ENCODE measurements at places on chromosomes 3 and 15. TPM values are rescaled to one million over a fixed set of nuclear protein-coding genes. Genes with fewer than 3 reads are reported as not detected.

GRCh38 chr3:139521816-139522215, 17.7 kb downstream of the RBP1 start:
- H3K36me3 ChIP-seq = no peaks in the 10 kb centered on the region
- H3K27ac ChIP-seq = peak overlapping the region; percentile 34
- DNase-seq = no peak

GRCh38 chr3:94036909-94037507, 8.6 kb upstream of the STX19 start:
- no peak overlapping the region for H3K4me3 ChIP-seq
- no peaks in the 10 kb centered on the region for H3K27me3 ChIP-seq
- no peaks in the 10 kb centered on the region for H3K4me1 ChIP-seq
- DNase-seq = peak; percentile 46

DNA sequence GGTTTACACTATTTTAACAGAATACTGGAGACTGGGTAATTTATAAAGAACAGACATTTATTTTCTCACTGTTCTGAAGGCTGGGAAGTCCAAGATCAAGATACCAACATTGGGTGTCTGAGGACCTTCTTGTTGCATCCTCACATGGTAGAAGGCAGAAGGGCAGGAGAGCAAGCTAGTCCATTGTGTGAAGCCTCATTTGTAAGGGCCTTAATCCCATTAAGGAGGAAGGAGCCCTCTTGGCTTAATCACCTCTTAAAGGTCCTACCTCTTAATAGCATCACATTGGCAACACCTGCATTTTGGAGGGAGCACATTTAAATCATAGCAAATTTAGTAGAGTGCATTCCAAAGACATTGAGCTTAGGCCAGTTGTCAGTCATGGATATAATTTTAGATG, 26.2 kb downstream of the UBE2Q2 start:
- no peak for DNase-seq
- no peaks in the 10 kb centered on the region for H3K4me1 ChIP-seq
- H3K4me3 ChIP-seq = no peak overlapping the region
- H3K27me3 ChIP-seq = no peaks in the 10 kb centered on the region
- H3K36me3 ChIP-seq = peaks cover 61% of the 10 kb centered on the region
- H3K27ac ChIP-seq = no peak overlapping the region

DNA sequence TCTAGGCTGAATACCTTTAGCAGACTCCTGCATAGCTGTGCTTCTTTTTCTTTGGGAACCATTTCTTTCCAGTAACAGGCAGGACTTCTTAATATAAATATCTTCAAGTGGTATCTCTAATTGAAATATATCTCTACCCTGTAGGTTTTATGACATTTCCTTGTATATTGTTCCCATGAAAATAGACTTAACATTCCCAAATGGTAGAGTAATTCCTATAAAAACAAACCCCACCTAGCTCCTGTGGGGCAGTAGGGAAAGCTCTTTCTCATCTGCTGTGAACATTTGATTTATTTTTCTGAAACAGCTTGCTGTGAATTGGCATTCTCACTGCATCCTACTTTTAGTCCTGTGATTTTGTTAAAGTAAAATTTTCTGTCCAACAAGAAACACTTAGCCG, 20.8 kb downstream of the SELENOT start:
- H3K27me3 ChIP-seq = no peaks in the 10 kb centered on the region
- H3K27ac ChIP-seq = no peak overlapping the region
- H3K36me3 ChIP-seq = peaks cover 40% of the 10 kb centered on the region
- H3K4me1 ChIP-seq = peaks cover 8% of the 10 kb centered on the region
- no peak for DNase-seq

DNA sequence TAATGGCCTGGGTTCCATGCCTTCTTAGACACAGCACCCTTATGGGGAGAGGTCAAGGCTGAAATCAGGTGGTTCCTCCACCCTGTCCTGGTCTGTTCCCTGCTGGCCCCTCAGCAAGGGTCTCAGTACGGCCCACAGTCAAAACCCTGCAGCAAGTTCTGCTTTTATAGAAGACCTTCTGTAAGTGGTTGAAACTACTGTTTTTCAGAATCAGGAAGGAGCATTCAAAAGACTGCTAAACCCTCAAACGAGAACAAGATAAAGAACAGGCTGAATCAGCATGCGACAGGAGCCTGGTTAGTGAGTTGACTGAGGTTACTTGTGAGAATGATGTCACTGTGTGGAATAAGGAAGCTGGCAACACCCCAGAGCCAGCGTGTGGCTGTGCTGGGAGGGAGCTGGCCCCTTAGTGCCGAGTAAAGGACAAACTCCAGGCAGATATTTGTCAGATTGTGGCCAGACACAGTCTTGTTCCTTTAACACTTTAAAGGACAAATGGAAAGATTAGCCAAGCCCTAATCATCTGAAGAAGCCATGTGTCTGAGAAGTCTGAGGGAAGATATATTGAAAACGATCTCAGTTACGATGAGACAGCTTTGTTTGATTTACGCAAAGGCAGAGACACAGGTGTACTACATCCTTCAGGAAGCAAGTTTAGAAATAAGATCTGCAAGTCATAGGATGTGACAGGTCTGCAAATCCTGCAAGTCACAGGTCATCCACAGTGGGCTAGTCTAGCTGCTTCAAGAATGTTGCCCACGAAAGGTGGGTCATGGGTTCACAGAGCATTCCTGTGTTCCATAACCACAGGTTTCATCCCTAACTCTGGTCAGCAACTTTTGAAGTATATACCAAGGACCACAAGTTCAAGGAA, 54.0 kb downstream of the B3GNT5 start:
- no peak for DNase-seq
- H3K4me3 ChIP-seq = no peak overlapping the region
- no peaks in the 10 kb centered on the region for H3K36me3 ChIP-seq
- no peaks in the 10 kb centered on the region for H3K27me3 ChIP-seq
- H3K4me1 ChIP-seq = no peaks in the 10 kb centered on the region

DNA sequence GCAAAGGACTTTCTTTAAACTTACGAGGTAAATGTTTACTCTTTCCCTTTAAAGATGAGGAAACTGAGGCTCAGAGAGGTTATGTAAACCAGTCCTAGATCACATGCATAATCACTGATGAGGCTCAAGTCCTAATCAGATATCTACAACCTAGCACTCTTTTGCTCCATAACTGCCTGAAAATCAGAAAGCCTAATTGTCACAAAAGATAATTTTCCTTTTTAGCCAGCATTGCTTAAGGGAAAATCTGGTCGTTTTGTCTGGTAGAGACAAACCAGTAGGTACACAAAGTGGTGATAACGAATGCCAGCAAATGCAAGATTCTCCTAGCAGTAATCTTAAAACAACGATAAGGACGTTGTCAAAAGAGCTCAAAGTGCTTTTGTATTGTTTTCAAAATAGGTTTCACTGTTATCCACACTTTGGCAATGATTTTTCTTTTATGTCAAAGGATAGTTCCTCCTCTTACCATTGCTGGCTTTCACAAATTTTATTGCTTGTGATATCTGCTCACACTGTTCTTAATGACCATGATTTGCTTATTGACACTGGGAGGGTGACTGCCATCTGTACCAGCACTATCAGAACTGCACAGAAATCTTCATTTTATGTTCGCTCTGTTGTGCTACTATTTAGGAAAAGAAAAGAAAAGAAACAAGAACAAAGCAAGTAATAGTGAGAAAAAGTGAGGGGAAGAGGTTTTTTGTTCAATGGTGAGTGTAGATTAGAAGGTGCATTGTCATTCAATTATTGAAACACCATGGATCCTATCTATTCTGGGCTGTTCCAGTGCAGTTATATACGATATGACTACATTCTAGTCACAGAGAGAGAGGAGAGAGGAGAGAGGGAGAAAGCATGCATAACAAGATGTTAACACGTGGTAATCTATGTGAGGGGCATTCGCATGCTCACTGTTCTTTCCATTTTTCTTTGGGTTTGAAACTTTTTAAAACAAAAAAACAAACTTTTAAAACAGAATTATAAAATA, 13.7 kb downstream of the IQCH start:
- no peak overlapping the region for H3K4me3 ChIP-seq
- no peaks in the 10 kb centered on the region for H3K27me3 ChIP-seq
- peaks cover 13% of the 10 kb centered on the region for H3K4me1 ChIP-seq
- DNase-seq = peak; percentile 32
- no peak overlapping the region for H3K27ac ChIP-seq

GRCh38 chr15:42165106-42165505, 8.7 kb upstream of the PLA2G4F start:
- H3K27ac ChIP-seq = no peak overlapping the region
- no peaks in the 10 kb centered on the region for H3K27me3 ChIP-seq
- H3K4me1 ChIP-seq = no peaks in the 10 kb centered on the region
- DNase-seq = no peak
- peaks cover 97% of the 10 kb centered on the region for H3K36me3 ChIP-seq

DNA sequence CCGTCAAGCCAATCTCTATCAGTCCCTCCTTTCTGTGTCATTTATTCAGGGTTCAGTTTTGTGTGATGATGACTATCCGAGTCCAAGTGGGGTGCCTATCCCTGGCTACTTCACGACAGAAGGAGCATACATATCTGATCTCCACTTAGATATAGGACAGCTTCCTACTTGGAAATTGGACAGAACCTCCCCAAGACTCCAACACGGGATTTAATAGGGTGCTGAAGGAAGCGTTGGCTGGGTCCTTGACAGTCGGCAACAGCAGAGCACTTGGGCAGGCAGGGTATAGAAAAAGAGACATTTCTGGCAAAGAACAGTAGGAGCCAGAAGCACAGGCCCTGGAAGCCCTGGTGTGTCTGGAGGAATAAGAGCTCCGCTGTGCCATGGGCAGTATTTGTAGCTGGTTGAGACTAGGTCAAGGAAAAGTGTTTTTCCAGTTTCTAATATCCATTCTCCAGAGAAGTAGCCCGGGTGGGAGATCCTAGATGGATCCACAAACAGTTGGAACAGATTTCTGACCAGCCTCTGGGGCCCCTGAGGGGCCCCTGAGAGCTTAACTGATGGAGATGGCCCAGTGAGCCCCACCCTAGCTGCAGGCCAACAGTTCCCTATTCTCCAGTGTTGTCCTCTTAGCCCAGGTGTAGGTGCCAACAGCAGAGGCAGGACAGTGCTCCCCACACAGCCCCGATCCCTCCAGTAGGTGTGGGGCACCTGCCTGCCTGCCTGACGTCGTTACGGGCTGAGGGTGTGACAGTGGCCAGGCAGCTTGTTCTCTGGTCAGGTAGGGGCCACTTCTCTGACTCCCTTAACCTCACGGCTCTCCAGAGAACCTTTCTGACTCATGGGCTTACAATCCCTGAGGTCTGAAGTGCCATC, 130.8 kb downstream of the CHCHD6 start:
- H3K4me1 ChIP-seq = peaks cover 11% of the 10 kb centered on the region
- H3K27me3 ChIP-seq = no peaks in the 10 kb centered on the region
- no peaks in the 10 kb centered on the region for H3K36me3 ChIP-seq
- no peak overlapping the region for H3K27ac ChIP-seq
- no peak overlapping the region for H3K4me3 ChIP-seq

- no peak for DNase-seq
- no peak overlapping the region for H3K4me3 ChIP-seq
- no peaks in the 10 kb centered on the region for H3K4me1 ChIP-seq
- H3K36me3 ChIP-seq = no peaks in the 10 kb centered on the region
- no peak overlapping the region for H3K27ac ChIP-seq
Measured at GRCh38 chr3:193313061-193313958, 65.2 kb downstream of the ATP13A5 start.

The SLC28A2 gene
- not detected for polyA plus RNA-seq

The TGM5 gene
- not detected for polyA plus RNA-seq

The STRA6 gene
- 27.9 TPM for polyA plus RNA-seq

The ARHGEF26 gene
- 1.2 TPM for polyA plus RNA-seq

The COL6A5 gene
- polyA plus RNA-seq = not detected

The HRG gene
- polyA plus RNA-seq = not detected

The PODXL2 gene
- 27.5 TPM for polyA plus RNA-seq

The MASP1 gene
- polyA plus RNA-seq = not detected

The MAP4 gene
- polyA plus RNA-seq = 121 TPM

Data from SK-N-SH (cell line).